ENCODE measurements at places on chromosomes 7 and 10. TPM values are rescaled to one million over a fixed set of nuclear protein-coding genes. Genes with fewer than 3 reads are reported as not detected.

The CAMK1D gene
- total RNA-seq: 6.7 TPM

DNA sequence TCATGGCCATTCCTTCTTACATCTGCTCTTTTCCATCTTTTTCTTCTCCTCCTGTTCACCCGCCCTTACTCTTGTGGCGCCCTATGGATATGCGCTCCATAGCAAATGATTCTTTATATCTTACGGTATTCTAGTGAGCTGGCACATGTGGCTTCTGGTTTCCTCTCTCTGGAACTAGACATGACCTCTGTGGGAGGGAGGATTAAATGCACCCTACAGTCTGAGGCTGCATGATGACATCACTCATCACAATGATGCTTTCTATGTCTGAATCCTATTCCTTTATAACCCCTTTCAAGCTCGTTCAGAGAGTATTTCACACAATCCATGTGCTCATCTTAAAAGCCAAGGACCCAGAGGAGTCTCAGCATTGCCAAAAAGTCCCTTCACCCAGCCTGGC, 153.3 kb downstream of the EGFR start:
- no peak for DNase-seq

The KAZALD1 gene
- total RNA-seq: 0.19 TPM

DNA sequence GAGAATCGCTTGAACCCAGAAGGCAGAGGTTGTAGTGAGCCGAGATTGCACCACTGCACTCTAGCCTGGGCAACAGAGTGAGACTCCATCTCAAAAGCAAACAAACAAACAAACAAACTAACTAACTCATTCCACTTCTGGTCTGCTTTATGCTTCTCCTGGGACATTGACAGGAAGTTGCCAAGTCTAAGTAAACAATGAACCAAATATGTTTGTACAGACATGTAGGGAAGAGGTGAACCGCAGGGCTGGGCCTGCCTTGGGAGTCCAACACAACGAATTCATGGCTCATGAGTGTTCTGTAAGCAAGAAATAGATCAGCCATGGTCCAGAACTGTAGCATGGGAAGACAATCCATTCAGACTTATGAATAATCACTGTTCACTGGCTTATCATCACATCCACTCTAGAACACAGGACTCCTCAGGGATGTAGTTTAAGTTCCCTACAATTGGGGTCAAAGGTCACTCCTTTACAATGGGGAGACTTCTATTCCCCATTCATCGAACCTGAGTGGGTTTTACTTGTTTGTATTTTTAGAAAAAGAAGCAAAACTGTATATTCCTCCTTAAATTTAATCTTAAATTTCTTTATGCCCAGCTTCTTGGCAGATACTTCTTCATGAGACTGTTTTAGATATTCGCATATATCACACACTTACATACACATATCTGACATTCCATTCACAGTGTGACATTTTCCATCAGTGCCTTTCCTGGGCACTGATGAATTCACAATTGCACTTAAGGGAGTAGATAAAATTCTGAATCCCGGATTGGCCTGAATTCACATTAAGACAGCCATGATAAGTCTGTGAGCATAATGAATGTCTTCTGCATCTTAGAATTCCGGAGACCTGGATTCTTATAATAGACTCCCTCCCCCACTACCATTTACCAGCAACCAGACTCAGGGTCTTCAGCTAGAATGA, 159.1 kb upstream of the EEPD1 start:
- no peak for DNase-seq

DNA sequence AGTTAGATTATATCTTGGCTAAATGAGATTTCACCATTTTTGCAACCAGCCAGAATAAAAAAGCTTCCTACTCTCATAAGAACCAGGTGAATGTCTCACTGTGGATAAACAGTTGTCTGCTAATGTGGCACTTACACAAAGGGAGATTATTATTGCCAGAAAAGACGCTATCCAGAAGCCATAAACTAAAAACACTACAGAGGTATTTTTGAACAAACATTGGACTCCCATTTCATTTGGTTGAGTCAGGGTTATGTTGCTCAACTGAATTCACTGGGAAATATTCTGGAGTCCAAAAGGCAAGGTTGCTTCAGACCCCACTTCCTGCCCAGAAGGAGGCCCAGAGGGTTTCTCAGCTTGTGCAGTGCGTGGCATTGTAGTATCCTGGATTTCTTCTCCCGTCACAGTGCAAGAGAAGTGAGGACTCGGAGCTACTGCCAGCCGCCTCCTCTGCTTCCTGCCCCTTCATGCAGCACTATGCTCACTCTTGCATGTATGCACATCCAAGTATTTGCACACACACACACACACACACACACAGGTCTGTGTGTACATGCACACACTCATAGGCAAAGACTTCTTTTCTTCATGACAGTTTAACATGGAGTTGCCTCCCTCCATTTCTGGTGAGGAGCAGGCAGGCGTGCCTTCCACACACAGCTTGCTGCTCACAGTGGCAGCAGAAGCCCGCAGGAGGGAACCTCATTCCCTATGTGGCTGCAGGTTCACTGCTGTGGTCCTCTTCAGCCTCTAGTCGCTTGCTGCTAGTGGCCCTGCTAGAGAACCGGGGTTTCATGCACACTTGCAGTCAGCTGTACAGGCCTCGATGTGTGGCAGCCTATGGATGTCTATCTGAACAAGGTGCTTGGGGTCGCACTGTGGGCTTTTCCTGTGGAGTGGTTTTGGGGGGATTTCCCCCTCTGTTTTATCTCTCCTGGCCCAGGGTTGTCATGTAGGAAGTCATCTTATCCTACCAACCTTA, 10.1 kb downstream of the DENND10 start:
- no peak for DNase-seq

- DNase-seq: peak; percentile 44
These were observed 642 bp downstream of the STK32C start for GRCh38 chr10:132306864-132307751.

The VWDE gene
- total RNA-seq: 0.30 TPM

DNA sequence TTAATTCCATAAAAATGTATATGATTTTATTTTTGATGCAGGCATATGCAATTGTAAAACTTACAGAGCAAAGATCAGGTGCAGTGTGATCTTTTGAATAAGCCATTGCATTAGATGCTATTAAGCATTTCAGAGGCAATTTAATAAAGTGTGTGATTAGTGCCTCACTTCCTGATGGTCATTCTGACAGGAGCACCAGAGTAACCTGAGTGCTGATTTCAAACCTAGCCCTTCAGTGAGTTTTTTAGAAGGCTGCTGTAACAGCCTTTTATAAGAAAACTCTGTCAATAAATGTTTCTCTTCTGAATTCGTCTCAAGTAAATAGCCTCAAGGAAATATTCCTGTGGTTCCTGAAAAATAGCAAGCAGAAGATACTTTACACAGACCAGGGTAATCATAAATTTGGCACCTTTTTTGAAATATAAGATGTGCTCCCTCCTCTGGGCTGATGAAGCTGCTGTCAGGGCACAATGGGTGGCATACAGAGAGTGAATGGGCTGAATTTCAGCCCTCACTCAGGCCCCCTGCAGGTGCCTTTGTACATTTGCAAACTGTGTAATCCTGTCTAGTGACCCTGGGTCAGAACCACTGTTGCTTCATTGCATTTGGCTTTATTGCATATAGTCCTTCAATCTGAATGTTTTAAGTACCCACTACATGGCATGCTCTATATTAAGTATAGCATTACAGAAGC, 193.7 kb upstream of the CSTF2T start:
- no peak for DNase-seq

The FGFBP3 gene
- 2.6 TPM for total RNA-seq

DNA sequence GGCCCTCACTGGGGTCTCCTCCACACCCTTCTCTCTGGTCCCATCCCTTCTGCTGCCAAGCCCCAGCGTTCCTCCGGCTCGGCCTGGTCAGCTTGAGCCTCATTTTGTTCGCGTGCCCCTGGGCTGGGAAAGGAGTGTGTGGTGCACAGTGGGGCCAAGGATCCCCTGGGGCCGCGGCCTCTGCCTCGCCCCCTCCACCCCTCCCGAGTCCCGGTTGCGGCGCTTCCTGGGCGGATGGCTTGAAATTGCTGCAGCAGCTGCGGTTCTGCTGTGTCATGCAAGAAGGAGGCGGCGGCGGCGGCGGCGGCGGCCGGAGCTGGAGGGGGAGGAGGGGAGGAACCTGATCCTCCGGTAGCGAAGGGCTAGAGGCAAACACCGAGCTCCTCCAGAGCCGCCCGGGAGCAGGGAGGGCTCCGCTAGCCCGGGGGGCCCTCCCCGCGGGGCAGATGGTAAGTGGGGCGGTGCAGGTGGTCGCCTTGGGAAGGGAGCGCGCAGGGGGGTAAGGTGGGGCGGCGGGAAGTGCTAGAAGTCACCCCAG, 217.8 kb upstream of the MKLN1 start:
- peak; percentile 63 for DNase-seq

The PPP1R3C gene
- total RNA-seq: 0.11 TPM

The CXCL12 gene
- 0.16 TPM for total RNA-seq

DNA sequence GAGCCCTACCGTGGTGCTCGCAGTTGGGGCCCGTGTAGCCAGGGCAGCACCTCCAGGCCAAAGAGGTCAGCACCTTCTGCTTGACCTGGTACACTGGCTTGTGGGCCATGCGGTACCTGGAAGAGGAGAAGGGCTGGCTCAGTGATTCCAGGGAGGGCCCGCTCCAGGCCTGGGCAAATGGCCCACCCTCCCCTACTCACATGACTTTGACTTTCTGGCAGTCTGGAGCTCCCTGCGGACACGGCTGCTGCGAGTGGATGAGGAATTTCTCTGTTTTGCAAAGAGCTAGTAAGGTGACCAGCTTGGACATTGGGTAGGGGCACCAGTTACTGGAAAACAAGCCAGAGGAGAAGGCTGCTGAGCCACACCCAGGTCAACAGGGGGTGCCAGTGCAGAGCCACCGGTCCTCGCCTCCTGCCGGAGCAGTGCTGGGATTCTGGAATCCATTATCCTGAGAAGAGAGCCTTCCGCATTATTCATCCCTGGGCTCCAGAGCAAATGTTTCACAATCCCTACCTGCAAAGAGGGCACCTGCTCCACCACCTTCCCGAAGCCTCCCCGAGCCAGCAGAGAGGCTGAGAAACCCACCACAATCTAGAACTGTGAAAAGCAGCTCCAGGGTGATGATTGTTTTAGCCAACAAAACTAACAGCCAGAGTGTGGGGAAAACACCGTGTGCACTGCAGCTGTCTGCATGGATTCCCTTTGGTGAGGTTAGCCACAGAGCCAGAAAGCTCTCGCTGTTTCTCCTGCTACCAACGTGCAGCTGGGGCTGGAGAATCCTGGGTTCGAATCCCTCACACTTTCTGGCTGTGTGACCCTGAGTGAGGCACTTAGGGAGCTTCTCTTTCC, 11.8 kb downstream of the MMRN2 start:
- DNase-seq: no peak

The PALD1 gene
- total RNA-seq: 1.3 TPM

DNA sequence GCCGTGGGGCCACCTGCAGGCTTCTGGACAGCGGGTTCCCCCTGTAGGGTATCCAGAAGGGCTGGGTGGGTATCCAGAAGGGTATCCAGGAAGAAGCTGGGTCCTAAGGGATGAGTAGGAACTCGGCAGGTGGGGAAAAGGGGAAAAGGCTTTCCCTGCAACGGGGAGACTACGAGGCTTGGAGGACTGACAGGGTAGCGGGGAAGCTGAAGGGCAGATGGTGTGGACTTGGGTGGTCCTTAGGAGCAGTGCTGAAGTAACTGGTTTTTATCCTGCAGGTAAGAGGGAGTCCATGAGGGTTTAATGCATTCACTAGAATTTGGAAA, 525 bp downstream of the UBE2D4 start:
- DNase-seq: no peak

DNA sequence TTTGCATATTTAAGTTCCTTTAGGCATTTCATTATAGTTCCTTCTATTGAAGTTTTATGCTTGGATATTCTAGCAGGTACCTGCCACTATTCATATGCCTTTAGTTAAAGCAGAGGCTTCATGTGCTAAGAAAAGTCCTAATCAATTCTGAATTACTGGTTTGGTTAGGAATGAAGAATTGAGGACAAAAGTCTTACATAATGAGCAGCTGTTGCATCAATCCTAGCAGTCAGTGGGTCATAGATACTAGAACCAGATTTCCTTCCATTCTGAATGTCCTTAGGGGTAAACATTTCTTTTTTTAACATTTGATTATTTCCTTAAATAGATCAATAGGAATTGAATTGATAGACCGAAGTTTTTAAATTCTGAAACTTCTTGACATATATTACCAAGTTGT, 59.2 kb downstream of the CDK13 start:
- no peak for DNase-seq

- no peak for DNase-seq
These were observed 14.6 kb upstream of the RPEL1 start for GRCh38 chr10:103231047-103231551.

The TUBAL3 gene
- not detected for total RNA-seq

- DNase-seq: no peak
These were observed 10.8 kb downstream of the SLF2 start for GRCh38 chr10:100923580-100923979.

DNA sequence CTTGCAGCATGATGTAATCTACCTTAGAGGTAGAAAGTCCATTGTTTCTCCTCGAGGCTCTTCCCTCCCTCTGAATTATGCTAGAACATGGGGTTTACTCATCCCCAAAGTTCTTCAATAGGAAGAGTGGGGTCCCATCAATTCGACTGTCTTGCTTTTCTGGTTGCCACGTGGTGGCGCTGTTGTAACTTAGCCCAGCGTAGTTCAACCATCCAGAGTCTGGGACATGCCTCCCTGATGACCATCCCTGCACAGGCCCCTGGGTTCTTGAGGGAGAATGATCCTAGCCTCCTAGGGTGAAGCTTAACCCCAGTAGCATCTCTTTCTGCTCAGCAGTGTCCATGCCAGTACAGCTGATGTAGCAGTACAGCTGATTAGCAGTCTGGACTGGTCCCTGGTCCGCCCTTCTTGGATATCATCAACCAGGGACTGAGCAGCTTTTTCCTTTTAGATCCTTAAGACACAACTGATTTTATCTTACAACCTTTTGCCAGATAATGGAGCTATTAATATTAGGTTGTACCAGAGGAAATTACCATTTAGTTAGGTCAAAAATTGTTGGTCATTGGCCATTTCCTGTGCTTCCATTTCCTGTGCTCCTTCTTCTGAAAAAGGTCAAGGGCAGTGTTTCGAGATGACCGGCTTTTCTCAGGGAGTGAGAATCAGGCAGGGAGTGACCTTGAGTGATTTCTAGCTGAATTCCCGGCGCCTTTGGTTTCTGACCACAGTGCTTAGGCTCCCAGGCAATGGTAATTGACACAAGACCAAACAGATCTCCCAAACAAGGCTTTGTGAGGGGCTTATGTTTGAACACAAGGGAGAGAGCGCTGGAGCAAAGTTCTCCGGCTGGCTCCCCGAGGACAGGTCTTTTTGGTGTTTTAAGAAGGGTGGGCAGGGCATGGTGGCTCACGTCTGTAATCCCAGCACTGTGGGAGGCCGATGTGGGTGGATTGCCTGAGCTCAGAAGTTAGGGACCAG, 65.4 kb downstream of the TACC2 start:
- DNase-seq: no peak

- DNase-seq: no peak
These were observed 5.8 kb upstream of the SAMD8 start for GRCh38 chr10:75105576-75106197.

The ANKRD7 gene
- total RNA-seq: 0.34 TPM

GRCh38 chr10:101263150-101263752, 34.0 kb upstream of the LBX1 start:
- DNase-seq: no peak

- DNase-seq: no peak
These were observed 520.4 kb downstream of the SDK1 start for GRCh38 chr7:3821488-3821887.

The IDE gene
- 45.7 TPM for total RNA-seq

The AGBL3 gene
- 2.7 TPM for total RNA-seq

The GUSB gene
- total RNA-seq: 41.5 TPM
